ENCODE measurements at places on chromosomes 6 and 20. TPM values are rescaled to one million over a fixed set of nuclear protein-coding genes. Genes with fewer than 3 reads are reported as not detected.
A peak's percentile ranks its signal among the peaks of the same experiment; 100 is the strongest.

GRCh38 chr6:27422651-27423332, 34.2 kb downstream of the ZNF391 start:
- DNase-seq = no peak

DNA sequence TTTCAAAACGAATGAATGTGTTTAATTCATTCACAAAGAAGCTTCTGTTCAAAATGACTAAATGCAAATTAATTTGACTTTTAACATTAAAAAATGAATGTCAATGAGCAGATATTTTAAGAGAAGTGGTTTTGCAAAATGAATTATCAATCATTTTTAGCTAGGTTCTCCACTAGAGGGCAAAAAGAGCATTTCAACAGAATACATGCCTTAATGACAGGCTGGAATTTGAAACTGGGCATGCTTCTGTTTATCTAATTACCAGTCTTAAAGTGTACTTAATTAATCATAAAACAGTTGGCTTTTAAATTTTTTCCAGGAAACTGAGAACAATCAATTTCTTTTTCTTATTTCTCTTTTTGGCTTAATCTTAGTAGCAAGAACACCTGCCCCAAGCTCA, 63.8 kb upstream of the TINAG start:
- no peak for DNase-seq

GRCh38 chr6:89464295-89464694, 31.3 kb downstream of the ANKRD6 start:
- DNase-seq = no peak

- no peak for DNase-seq
Measured at GRCh38 chr6:150191809-150192208, 49.0 kb downstream of the PPP1R14C start.

DNA sequence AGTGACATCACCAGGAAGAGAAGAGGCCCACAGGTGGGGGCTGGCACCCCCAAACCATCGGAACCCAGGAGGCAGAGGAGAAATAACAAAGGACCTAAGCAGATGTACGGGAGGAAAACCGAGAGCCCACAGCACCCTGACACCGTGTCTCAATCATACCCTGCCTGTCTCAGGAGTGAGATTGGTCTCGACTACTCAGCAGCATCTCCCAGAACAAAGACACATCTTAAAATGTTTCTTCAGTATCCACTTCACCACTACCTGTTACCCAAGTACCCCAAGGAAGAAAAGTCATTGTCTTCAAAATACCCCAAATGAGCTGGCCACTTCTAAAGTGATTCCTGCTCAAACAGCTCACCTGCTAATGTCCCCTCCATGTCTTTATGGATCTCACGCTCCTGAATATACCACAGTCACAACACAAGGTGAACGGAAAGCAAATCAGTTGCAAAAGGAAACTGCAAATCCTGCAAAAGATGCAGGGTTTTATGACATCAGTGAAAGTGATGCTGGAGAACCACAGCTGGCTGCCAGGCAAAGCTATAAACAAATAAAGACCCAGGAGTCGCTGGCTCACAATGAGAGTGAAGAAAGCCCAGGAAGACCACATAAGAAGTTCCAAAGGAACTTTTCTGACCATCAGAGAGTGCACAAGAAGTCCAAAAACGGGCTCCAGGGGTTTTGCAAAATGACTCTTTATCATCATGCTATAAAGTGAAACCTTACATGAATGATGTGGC, 44.1 kb downstream of the PREX1 start:
- peak; percentile 87 for DNase-seq

- DNase-seq = no peak
Measured at GRCh38 chr6:169838346-169839028, 87.1 kb downstream of the ERMARD start.

DNA sequence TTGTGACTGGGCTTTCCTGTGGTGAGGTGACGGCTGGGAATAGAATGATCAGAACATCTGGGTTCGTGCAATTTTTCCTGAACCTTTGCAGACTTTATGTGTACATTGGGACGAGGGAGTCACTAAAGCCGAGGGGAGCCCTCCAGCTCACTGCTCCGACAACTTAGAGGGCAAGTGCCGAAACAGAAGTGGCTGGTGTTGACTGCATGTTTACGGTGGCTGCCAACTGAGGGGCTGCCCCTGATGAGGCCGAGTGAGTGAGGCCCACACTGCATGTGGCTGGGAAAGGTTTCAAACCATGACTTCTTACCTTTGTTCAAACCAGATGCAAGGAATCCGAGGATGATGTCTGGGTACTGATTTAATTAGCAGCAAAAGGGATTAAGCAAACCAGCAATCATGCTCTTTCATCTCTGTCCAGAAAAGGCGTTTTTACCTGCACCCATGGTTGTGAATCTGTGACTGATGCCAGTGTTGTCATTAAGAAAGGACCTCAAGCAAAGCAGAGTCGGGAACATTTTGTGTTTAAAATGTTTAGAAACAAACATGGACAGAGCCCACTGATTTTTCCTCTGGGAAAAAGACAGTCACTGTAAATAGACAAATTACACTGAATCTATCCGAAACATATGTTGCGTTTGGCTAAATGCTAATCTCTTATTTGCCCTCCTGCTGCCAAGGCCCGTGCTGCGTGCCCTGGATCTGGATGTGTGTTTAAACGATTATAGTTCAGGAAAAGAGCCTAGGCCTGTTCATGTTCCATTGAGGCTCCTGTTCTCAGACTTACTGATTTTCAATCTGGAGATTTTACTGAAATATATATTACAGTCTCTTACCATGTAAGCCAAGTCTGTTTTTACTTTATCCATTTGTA, 105.1 kb downstream of the UST start:
- no peak for DNase-seq

- DNase-seq = no peak
Measured at GRCh38 chr20:44527716-44528199, 5.9 kb upstream of the SERINC3 start.

- DNase-seq = no peak
Measured at GRCh38 chr6:111358454-111358853, 124.6 kb downstream of the REV3L start.

DNA sequence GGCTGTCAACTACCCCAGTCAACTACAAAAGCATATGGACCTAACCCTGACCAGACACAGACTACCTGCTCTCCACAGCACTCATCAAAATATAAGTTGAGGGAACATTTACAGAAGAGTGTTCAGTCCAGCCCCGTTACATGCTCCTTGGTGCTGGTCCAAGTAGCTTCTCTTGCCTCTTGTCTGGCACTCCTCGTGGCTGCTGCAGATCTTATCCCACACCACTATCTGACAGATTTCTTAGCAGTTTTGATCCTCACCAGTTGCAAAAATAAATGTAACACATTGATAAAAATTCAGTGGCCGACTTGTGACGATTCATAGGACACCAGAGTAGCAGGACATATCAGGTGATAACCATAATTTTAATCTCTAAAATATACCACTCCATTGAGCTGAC, 30.6 kb downstream of the FASTKD5 start:
- no peak for DNase-seq

DNA sequence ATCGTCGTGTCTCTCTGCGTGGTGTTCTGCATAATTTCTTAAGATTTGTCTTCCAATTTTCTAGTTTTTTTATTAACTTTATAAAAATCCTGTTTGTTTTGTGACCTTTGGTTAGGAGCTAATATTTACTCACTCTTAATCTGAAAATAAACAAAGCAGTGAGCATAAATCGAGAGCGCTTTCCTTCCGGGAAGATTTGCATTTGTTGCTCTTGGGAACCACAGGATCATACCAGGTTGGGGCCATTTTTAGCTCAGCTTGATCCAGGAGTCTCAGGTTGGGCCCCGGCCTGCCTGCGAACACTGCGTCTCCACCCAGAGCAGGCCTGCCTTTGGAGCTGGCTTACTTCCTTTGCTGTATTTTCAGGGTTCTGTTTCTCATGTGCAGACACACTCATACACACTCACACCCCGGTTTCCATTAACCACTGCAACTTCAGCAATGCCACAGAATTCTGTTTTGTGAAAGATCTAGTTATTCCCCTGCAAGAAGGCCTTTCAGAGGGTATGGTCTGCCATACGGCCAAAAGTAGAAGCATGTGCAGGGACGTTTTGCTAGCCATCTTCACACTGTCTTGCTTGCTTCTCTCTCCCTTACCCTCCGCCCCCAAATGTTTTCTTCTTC, 17.3 kb downstream of the BPHL start:
- no peak for DNase-seq

DNA sequence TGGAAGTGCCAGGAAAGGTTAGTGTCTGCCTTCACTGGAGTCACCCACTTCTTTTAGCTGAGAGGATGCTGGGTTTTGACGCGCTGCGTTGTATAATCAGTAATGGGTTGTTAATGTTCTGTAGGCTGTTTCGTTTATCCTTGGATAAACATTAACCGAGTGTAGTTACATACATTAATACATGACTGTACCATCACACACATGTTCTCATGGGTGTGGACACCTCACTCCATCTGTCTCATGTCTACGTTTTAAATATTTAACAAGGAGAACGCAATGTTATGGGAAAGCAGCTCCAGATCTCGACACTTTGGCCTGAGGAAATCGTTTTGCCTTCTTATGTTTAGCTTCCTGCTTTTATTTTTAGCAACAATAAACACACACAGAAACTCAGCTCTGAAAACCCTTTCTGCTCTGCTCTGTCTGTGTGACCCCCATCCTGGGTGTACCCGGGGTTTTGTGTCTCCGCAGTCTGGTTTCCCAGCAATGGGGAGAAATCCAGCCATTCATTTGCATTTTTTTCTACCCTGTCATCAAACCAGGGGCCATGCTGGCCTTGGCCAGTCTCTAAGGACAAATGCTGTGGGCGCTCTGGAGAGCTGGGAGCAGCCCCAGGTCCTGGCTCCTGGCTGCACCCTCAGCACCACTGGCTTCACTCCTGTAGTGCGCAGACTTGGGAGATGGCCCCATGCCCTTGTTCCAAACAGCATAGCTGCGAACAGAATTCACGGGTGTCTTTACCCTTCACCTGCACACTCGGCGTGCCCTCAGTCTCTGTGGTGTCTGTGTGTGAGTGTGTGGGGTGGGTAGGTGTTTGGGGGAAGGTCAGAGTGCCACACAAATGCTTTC, 110.8 kb downstream of the ERMARD start:
- DNase-seq = no peak

GRCh38 chr6:4185419-4185818, 50.0 kb upstream of the ECI2 start:
- peak; percentile 57 for DNase-seq

DNA sequence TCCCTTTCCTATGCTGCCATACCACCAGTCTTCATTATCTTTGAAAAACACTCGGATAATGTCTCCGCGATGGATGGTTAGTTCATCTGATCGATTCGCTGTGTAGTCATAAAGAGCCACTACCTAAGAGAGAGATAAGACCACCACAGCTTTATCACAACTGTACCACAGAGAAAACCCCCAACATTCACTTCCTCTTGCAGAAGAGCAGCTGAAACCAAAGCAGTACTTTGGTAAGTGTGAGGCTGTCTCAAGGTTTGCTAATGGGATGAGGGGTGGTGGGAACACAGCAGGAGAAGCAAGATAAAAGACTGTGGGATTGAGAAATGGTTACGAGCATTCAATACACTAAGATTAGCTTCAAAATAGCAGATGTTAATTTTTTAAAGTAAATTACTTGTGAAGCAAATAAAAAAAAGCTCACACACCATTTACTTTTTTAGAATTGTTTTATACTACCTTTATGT, 142.1 kb downstream of the MYB start:
- DNase-seq = no peak

GRCh38 chr6:53432318-53433161, 83.8 kb upstream of the ELOVL5 start:
- no peak for DNase-seq

DNA sequence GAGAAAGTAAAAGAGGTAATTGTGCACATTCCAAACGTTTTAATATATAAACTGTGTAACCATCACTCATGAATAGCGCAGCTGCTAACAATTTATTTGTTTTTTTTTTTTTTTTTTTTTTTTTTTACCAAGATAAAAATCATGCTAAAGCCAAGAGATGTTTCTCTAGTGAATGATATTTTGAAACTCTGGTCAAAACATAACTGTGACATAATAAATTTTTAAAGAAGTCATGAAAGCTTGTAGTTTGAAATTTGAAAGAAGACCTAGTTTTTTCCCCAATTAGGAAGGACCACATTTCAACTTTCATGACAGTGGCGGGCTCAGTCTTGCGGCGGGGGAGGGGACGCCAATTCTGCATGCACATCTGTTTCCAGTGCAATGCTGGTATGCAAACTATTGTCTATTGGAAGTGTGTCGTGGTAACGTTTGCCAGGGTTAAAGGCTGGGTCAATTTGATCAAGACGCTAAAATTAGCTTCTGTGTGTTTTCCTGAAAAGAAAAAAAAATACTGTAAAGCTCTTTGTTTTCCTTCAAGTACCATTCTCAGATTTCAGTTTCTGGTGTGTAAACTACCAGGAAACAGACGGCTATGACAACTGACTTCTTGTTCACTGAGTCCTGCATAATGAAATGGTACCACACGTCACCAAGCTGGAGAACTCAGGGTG, 211.9 kb downstream of the FOXC1 start:
- DNase-seq = no peak

- no peak for DNase-seq
Measured at GRCh38 chr6:70180183-70180900, 122.5 kb downstream of the COL9A1 start.

- no peak for DNase-seq
Measured at GRCh38 chr6:101779051-101779844, 385.7 kb downstream of the GRIK2 start.

- DNase-seq = no peak
Measured at GRCh38 chr6:38137608-38138265, 318.2 kb downstream of the ZFAND3 start.

GRCh38 chr20:5608104-5608441, 142.1 kb upstream of the SHLD1 start:
- no peak for DNase-seq

DNA sequence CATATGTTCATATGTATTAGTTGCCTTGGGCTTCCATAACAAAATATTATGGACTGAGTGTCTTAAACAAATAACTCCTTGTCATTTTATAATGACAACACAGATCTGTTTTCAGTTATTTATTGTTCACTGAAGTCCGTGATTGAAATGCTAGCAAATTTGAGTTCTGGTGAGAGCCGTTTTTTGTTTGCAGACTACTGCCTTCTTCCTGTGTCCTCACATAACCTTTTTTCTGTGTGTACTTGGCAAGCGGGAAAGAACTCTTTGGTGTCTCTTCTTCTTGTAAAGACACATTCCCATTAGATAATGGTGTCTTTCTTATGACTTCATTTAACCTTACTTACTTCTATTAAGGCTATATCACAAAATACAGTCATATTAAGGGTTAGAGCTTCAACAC, 482.9 kb upstream of the EYS start:
- no peak for DNase-seq

GRCh38 chr20:62602550-62602949, 39.8 kb upstream of the SLCO4A1 start:
- DNase-seq = peak; percentile 78

The SIRPB1 gene
- 2.8 TPM for total RNA-seq

The MICB gene
- total RNA-seq = 32.8 TPM

The SLC2A10 gene
- not detected for total RNA-seq

The SLC52A3 gene
- not detected for total RNA-seq

The TMEM244 gene
- not detected for total RNA-seq

The ADGB gene
- not detected for total RNA-seq

The HLA-DMB gene
- total RNA-seq = 0.75 TPM

The C20orf204 gene
- total RNA-seq = 5.5 TPM

The ACTL10 gene
- 3.7 TPM for total RNA-seq

The SIRPA gene
- total RNA-seq = not detected

The PLN gene
- not detected for total RNA-seq

The DEFB132 gene
- total RNA-seq = not detected

The SASH1 gene
- total RNA-seq = 0.44 TPM

The BAG2 gene
- total RNA-seq = 13.1 TPM

The NT5E gene
- 15.2 TPM for total RNA-seq

The PAK5 gene
- not detected for total RNA-seq

The PRSS16 gene
- total RNA-seq = not detected

The B3GALT4 gene
- 4.1 TPM for total RNA-seq

The GPX5 gene
- total RNA-seq = not detected

The GMPR gene
- total RNA-seq = 2.1 TPM

All from activated CD4-positive, alpha-beta T cell treated with anti-CD3 and anti-CD28 coated beads, Interleukin-2, amount 10 ng/mL, durations not matched to agents 24 days and 14 days (primary cell).